ENCODE measurements at places on chromosomes 12 and 14.

- DNase-seq, result no peak
Measured at GRCh38 chr12:70948236-70948975, 27.9 kb upstream of the PTPRR start.

DNA sequence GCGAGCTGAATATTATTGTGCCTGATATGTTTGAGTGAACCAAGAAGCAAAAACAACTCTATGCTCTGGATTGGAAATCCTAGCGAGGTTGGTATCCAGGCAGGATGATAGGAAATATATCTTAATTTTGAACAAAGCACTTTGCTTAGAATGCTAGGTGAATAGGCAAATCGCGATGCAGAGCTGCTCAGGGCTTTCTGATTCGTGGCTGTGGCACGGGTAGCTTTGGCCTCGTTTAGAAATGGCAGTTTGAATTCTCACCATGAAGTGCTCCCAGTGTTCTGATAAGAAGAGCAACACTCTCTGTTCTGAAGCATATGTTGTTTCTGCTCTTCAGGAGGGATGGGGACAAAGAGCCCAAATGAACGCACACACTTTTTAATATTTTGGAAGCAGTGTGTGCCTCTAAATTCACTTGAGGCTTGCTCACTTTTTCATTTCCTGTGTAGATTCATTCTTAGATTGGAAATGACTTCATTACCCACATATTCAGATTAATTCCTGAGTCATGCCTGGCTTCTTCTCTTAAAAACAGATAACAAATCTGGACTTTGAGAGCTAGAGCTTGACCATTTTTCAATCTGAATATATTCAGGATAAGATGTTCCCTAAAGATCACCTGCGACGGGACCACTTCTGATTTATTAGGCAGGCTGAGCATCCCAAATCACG lies 200.9 kb downstream of the RPAP3 start:
- DNase-seq, result no peak

DNA sequence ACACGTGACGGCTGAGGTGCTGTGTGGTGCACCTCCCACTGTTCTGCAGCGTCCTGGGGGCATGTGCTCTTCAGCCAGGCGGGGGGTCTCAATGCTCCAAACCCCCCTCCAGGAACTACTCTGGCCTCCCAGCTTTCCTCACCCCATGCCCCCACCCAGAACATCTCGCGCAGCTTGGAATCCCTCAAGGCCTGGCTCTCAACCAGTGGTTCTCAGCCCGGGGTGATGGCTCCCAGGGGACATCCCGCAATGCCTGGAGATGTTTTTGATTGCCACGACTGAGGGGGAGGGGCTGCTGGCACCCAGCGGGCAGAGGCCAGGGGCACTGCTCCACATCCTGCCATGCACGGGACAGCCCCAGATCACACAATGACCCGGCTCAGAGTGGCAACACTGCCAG lies 78.9 kb upstream of the DICER1 start:
- DNase-seq, result no peak

GRCh38 chr12:29201296-29201695 lies 52.2 kb downstream of the FAR2 start:
- DNase-seq, result no peak

GRCh38 chr12:65742018-65743010 lies 82.0 kb upstream of the HMGA2 start:
- no peak for DNase-seq

DNA sequence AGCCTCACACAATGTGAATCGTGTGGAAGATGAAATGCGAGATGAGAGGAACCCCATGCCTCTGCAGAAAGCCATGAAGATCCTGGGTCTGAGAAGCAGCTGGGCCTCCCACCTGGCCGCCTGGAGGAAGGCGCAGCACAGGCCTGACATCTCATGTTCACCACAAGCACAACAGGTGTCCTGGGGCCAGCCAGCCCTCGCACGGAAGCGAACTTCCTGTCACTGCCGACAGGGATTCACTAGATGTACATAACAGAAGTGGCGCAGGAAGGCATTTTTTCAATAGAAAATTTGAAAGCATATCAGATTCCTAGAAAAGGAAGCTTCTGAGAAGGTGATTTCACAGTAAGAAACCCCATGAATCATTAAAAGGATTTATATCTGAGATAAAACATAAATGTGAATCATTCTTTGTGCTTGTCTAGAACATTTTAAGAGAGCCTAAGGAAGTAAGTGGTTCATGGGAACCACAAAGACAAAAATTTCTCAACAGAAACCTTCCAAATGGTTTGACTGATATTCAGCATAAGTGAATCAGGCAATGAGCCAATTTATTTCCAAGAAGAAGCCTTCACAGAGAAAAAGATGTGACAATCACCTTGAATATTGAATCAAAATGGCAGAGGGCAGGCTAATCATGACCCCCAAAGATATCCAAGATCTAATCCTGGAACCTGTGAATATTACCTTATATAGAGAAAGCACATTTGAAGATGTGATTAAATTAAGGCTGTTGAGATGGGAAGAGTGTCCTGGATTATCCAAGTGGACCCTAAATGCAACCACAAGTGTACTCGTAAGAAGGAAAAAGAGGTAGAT lies 311.9 kb downstream of the DUSP6 start:
- peak; percentile 22 for DNase-seq
